ENCODE measurements at places on chromosomes 4 and X. TPM values are rescaled to one million over a fixed set of nuclear protein-coding genes. Genes with fewer than 3 reads are reported as not detected.

- no peaks in the 10 kb centered on the region for H3K27me3 ChIP-seq
- H3K4me3 ChIP-seq, result no peak overlapping the region
- no peak for DNase-seq
- H3K36me3 ChIP-seq, result no peaks in the 10 kb centered on the region
- no peak overlapping the region for H3K27ac ChIP-seq
Measured at GRCh38 chrX:112341598-112341997, 259.0 kb upstream of the TRPC5 start.

GRCh38 chrX:65910899-65911298 is 129.0 kb downstream of the VSIG4 start:
- no peaks in the 10 kb centered on the region for H3K27me3 ChIP-seq
- no peak for DNase-seq
- no peaks in the 10 kb centered on the region for H3K36me3 ChIP-seq
- H3K4me3 ChIP-seq, result no peak overlapping the region
- no peaks in the 10 kb centered on the region for H3K4me1 ChIP-seq

- H3K4me1 ChIP-seq, result no peaks in the 10 kb centered on the region
- H3K27me3 ChIP-seq, result no peaks in the 10 kb centered on the region
- H3K27ac ChIP-seq, result no peak overlapping the region
- no peaks in the 10 kb centered on the region for H3K36me3 ChIP-seq
- no peak overlapping the region for H3K4me3 ChIP-seq
Measured at GRCh38 chr4:185638093-185638492, 102.8 kb upstream of the PDLIM3 start.

GRCh38 chr4:70943114-70943513 is 40.9 kb downstream of the MOB1B start:
- H3K27me3 ChIP-seq, result no peaks in the 10 kb centered on the region
- H3K36me3 ChIP-seq, result no peaks in the 10 kb centered on the region
- H3K4me1 ChIP-seq, result peaks cover 10% of the 10 kb centered on the region
- no peak overlapping the region for H3K27ac ChIP-seq

DNA sequence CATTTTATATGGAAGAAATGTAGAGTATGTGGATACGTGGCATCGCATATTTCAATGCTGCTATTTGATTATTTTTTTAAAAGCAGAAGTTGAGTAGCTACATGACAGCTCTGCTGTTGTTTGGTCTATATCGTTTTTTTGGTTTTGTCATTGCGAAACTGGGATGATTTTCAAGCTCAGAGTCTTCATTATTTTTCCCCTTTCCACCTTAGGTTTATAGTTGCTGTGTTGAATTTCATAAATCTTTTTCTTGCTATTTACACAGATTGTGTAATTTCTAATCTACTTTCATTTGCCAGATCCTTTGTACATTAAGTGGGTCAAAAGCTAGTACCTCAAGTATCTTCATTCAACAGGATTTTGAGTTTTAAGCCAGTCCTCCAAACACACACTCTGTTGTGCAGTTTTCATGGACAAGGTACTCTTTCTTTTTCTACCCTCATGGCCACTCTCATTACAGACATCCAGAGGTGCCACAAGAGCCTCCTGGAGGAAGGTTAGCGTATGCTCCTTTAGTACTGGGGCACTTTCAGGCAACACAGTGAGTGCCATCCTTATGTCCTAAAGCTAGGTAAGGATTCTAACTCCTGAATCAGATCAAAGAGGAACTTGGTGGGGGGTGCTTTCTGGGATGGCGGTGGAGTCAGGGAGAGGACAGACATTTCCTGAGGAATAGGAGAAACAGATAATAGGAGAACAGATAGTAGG is 123.2 kb downstream of the FHIP1A start:
- peaks cover 6% of the 10 kb centered on the region for H3K4me1 ChIP-seq
- H3K27me3 ChIP-seq, result no peaks in the 10 kb centered on the region
- no peak for DNase-seq
- H3K27ac ChIP-seq, result no peak overlapping the region

- no peak overlapping the region for H3K27ac ChIP-seq
- DNase-seq, result no peak
- H3K36me3 ChIP-seq, result no peaks in the 10 kb centered on the region
- H3K27me3 ChIP-seq, result no peaks in the 10 kb centered on the region
- no peaks in the 10 kb centered on the region for H3K4me1 ChIP-seq
Measured at GRCh38 chrX:102976793-102977495, 39.9 kb downstream of the RAB40AL start.

GRCh38 chr4:139324620-139325019 is 22.3 kb upstream of the NDUFC1 start:
- no peaks in the 10 kb centered on the region for H3K4me1 ChIP-seq
- H3K27ac ChIP-seq, result no peak overlapping the region
- peaks cover 9% of the 10 kb centered on the region for H3K36me3 ChIP-seq
- no peaks in the 10 kb centered on the region for H3K27me3 ChIP-seq

- no peaks in the 10 kb centered on the region for H3K27me3 ChIP-seq
- no peak for DNase-seq
- H3K36me3 ChIP-seq, result no peaks in the 10 kb centered on the region
- no peak overlapping the region for H3K4me3 ChIP-seq
Measured at GRCh38 chrX:117895418-117895817, 221.2 kb downstream of the KLHL13 start.

- no peak overlapping the region for H3K4me3 ChIP-seq
- H3K27ac ChIP-seq, result no peak overlapping the region
- no peak for DNase-seq
- H3K27me3 ChIP-seq, result no peaks in the 10 kb centered on the region
- H3K36me3 ChIP-seq, result no peaks in the 10 kb centered on the region
Measured at GRCh38 chrX:68570598-68570997, 71.7 kb downstream of the YIPF6 start.

GRCh38 chr4:173211838-173212237 is 43.2 kb downstream of the GALNT7 start:
- no peak for DNase-seq
- no peaks in the 10 kb centered on the region for H3K27me3 ChIP-seq
- no peak overlapping the region for H3K4me3 ChIP-seq

The TIGD2 gene
- total RNA-seq, result 25.9 TPM

The CXorf49 gene
- not detected for total RNA-seq

The ATXN3L gene
- total RNA-seq, result not detected

The PNMA6A gene
- not detected for total RNA-seq

The IL1RAPL1 gene
- total RNA-seq, result not detected
